ENCODE measurements at places on chromosomes 6 and 20.

- no peak for DNase-seq
Measured at GRCh38 chr6:63637865-63638445, 2.4 kb downstream of the PHF3 start.

GRCh38 chr6:15819226-15819625 lies 156.4 kb upstream of the DTNBP1 start:
- DNase-seq, result no peak

GRCh38 chr6:96621983-96622382 lies 59.1 kb downstream of the FHL5 start:
- no peak for DNase-seq

- no peak for DNase-seq
Measured at GRCh38 chr6:122025104-122025503, 374.3 kb upstream of the HSF2 start.

- no peak for DNase-seq
Measured at GRCh38 chr6:410555-411395, 19.2 kb downstream of the IRF4 start.

GRCh38 chr20:18567739-18568091 lies 483 bp downstream of the SMIM26 start:
- DNase-seq, result no peak

DNA sequence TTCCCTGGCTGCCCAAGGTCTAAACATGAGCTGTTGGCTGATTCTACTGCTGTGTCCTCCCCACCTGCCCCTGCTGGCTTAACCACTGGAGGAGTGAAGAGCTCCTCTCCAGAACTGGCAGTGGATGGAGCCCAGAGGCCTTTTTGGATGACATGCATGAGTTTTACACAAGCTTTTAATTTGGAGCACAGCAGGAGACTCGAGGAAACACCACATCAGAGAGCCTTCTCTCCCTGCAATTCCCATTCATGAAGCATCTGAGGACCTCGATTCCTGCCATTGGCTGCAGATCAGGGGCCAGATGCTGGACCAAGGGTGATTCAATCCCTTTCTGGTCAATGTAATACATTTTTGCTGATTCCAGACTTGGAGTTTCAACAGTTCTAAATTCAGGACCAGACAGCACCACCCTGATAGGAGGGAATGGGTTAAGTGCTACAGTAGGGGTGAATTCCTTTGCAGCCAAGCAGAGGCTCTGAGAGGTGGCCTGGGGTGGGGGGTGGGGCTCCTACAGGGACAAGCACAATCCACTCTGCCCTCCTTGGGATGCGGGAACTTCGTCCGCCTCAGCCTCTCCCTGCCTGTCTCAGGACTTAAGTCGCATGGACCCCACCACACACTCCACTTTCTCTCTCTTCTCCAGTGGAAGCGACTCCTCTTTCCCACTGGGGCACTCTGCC lies 599 bp upstream of the PSORS1C1 start:
- no peak for DNase-seq

GRCh38 chr6:6368684-6369052 lies 48.2 kb upstream of the F13A1 start:
- DNase-seq, result no peak

DNA sequence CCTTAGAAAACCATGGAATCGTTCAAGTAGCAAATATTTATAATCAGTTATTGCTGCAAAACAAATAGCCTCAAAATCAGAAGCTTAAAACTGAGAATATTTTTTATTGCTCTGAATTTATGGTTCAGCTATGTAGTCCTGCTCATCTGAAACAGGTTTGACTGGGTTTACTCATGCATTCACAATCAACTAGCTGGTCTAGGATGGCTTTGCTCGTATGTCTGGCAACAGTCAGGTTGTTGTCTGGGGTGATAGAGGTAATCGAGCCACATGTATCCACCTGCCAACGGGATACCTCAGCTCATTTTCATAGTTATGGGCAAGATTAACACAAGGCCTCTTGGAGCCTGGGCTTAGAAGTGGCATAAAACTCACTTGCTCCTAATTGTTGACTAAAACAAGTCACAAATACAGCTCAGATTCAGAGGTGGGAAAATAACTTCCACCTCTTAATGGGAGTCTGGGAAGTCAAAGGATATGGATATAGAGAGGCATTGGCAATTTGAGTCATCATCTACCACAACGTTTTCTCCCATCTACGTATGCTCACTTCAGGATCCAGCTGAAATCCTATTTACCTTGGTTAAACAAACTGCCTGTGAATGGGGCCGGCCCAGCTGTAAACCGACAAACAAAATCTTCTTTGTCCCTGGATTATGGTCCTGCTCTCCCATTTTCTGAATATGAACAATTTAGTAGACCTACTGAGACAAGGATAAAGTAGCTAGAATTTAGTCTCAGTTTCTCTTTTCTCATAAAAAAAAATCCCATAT lies 54.5 kb upstream of the TENT5A start:
- no peak for DNase-seq

GRCh38 chr20:11716239-11716944 lies 201.3 kb upstream of the BTBD3 start:
- DNase-seq, result no peak

DNA sequence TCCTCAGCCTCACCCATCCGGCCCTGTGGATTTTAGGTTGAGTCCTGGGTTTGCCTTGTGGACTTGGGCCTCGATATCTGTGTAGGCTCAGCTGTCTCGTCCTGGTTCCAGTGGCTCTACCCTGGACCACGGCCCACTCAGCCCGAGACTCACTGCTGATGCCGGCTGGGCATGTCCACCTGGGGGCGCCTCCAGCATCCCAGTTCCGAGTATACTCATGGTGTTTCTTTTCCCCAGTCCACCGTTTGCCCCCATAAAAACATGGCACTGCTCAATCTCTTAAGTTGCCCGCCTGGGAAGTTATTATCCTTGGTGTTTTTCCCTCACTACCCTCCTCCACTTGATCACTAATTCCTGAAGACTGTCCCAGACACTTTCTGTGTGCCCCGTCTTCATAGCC lies 99.1 kb downstream of the ARID1B start:
- DNase-seq, result no peak

DNA sequence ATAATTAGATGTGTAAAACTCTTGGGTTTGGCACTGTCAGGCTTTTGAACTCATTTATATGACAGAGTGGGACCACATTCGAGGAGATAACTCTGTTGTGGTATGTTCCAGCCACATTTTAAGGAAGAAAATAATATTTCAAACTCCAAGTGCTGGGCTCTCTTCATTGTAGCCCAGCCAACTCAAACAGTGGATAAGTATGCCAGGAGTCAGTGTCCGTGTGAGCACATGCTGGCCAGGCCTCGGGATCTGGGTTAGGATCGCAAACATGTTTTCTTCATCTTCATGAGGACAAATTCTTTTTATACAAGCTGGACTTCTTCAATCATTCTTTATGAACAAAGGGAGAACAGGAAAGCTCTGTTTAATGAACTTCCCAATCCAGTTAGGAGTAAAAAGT lies 497.5 kb downstream of the MAFB start:
- DNase-seq, result no peak

DNA sequence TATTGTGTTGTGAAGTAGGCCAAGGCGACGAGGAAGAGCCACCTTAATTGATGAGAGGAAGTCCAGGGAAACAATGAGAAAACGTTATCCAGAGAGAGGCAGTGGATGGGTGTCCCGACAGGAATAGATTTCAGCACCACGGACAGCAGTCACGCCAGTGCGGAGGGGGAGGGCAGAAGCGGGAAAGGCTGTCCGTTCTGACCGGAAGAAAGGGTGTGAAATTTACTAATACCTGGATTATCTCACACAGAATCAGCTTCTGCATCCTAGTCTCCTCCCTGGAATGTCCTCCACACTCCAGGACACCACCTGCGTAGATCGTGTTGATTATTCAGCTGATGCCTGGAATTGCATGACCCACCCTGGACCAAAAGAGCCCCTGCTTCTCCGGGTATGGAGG lies 7.4 kb upstream of the BPIFA3 start:
- no peak for DNase-seq

GRCh38 chr6:155265843-155266535 lies 2.2 kb downstream of the CLDN20 start:
- DNase-seq, result no peak

GRCh38 chr6:33207552-33208090 lies 679 bp upstream of the RING1 start:
- DNase-seq, result no peak

DNA sequence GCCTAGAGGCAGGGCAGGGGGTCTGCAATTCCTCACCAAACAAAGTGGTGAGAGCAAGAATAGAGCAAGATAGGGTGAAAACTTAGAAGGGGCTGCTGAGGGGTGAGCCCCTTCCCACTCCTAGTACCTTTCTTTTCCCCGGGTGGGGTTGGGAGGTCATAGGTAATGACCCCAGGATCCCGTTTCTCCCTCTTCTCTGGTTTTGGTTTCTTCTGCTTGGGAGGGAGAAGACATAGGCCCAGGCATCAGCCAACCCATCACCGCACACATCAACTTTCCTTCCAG lies 3.5 kb downstream of the VARS1 start:
- no peak for DNase-seq

DNA sequence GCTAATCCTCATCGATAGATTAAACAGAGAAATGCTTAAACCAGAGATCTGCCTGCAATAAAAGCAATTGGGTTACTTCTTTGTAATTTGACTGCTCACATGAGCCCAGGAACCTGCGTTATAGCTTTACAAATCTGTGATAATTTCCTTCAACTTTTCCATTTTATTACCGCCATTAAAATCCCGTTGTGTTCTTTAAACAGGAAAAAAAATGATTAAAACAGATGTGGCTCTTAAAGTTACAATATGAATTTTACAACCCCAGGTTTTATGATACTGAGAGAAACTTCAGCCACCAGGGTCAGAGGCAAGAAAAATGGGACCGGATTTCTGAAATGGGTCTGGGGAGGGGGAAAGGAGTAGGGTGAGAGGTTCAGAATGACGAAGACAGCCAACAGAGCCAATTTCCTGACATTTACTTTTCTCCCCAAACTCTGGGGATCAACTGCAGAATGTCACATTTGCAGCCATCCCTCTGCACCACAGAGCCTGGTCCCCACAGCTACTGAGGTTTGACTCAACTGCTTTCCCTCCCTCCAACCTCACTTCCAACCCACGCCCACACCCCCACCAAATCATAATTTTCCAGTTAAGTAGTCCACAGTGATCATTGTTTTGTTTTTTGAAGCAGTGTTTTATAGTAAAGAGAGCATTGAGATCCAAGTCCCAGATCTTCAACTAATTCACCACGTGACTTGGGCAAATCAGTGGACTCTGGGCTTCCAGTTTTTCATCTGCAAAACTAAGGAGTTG lies 77.6 kb upstream of the EYA2 start:
- DNase-seq, result no peak

DNA sequence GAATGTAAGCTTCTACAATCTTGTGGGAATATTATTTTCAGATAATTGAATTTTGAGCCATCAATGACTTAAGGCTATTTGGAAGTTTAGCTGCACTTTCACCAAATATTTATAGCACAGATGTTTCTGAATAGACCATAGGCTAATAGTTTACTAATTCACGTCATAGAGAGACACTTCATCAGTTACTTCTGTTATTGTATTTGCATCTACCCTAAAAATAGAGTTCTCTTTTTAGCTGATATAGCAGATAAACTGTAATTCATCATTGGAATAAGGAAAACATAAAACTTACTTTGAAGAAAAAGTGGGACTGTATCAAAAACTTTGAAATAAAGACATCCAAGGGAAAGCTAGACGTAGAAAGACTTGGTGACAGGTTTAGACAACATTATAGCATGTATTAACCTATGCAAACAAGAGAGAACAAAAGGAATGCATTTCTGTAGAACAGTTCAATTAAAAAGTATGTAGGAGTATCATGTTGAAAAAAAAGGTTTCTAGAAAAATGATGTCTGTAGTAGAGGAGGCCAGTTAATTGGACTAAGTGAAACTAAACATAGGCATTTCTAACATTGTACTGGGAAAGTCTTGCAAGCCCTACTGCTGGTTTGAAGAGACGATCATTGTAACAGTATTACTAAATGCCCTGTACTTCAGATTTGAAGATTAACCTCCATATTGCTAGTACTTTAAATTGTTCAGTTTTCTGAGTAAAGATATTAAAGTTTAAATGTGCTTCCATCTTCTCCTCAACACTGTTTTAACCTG lies 123.3 kb downstream of the ZFAND3 start:
- no peak for DNase-seq

DNA sequence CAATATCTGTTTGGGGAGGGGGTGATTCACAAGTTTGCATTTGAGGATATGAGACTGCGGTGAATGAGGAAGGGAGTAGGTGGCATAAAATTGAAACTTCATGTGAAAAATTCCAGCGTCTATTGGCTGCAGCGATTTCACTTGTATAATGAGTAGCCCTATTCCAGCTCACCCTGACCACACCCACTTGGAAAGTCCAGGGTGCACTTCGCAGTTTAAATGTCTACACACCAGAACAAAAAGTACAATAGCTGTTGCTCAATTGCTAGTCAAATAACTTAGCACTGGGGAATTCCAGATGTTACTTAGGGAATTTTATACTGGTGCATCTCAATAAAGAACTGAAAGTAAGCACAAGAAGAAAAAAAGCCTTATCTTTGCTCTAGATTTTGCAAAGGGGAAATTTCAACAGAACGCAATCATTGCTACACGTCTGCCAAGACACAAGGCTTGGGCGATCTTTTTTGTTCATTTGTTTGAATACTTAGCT lies 6.3 kb downstream of the TNFAIP3 start:
- peak; percentile 63 for DNase-seq

DNA sequence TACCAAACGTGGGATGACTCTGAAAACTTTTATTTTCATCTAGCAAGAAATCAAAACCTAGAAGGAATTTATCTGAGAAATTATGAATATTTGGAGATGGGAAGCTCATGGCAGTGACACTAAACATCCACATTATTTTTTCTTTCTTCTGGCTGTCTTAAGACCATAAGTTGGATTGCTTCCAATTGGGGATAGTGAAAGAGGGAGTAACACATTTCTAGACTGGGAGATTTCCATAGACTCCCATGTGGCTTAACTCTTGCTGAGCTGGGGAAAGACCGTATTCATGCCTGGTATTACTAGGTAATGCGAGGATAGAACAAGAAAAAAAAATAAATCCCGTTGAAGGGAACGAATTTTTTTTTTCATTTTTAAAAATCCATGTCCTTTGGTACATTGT lies 120.0 kb downstream of the UTRN start:
- no peak for DNase-seq

All from SIG-M5 (cell line).